ENCODE measurements at places on chromosomes 4 and X.

- peak; percentile 15 for DNase-seq
Observed at GRCh38 chrX:130691576-130691975, 211.4 kb downstream of the ENOX2 start.

GRCh38 chr4:85127653-85128052, 161.2 kb upstream of the WDFY3 start:
- peak; percentile 64 for DNase-seq

DNA sequence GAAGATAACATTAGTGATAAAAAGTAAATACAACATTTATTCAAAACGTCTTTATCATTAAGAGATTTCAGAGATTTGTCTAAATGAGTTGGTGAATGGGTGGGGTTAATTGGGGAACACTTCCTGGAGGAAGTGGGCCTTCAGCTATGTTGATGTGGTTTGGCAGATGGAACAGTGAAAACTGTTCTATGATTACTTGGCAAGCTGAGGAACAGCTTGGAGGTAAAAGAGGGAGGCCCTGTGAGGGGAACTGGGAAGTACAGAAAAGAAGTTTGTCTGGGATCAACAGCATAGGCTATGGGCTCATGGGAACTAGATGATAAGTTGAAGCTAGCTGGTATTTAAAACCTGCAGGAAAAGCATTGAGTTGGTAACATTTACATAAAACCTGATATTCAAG, 26.0 kb downstream of the OCRL start:
- no peak for DNase-seq

DNA sequence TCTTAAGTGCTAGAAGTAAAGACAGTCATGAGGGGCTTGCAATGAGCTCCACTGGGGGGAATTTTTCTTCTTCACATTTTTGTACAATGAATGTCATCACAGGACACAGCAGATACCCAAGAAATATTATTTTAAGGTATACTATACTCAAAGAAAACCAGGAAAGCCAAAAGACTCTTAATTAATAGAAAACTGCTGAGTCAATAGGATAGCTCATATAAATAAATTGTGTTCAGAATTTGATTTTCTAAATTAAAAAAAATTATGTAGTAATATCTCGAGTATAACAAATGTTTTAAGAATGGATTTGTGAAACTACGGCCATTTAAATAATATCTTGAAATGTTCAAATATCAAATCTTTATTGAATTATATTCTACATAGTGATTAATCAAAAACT, 25.7 kb upstream of the CXCL8 start:
- no peak for DNase-seq

DNA sequence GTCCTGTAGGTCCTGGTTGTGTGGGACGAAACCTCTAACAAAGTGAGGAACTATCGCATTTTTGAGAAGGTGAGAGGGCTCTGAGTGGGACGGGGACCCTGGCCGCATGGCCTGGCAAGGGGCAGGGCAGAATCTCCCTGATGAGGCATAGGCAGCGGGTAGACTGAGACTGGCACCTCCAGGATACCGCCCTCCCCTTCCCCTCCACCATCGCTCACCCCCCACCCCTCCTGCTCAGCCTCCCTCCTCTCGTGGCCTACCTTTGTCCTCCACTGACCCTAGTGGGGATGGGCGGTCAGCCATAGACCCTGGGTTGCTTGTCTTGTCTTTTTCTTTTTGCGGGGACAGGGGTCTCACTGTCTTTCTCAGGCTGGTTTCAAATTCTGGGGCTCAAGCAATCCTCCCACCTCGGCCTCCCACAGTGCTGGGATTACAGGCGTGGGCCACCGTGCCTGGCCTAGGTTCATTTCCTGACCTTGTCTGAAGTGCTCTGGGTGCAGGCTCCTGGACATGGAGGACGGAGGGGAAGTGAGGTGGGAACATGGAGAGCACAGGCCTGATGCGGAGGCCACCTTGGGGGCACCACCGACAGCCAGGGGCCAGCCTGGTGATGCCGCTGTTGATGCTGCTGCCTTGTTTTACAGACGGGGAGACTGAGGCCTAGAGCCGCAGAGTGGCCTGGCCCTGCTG, 10.5 kb upstream of the ADD1 start:
- DNase-seq = no peak

DNA sequence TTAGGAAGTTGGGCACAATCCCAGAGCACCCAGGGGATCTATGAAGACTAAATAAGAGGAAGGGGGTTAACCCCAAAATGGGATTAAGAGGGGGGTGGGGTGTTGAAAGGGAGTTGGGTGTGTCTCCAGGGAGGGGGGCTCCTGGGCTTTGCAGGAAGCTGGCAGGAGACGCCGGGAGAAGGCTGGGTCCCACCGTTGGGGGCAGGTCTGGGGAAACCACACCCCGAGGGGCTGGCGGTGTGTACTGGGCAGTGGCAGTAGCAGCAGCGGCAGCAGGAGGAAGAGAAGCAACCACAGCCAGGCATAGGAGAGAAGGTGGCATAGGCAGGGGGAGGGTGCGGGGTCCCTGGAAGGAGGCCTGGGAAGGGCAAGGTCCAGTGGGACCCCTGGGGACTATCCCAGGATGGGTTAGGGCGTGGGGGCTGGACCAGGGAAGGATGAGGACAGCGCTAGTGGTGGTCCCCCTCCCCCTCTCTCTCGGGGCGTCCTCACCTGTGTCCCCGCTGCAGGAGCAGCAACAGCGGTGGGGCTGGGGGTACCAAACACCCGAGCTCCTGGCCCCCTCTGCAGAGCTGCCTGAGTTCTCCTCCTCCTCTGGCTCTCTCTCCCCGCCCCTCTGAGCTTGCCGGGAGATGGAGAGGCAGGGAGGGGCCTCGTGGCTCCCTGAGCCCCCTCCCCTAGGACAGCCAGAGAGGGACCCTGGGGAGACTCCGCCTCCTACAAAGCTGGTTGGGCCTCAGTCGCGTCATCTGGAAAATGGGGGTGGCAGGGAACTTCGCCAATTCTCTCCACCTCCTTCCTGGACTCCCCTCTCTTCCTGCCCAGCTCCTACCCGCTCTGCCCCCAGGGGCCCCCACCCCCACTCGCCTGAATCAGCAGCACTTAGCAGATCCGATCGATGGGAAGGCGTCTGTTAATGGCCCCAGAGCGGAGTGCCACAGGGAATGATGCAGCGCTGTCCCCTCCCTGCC, at the start of gene KCND1:
Gene KCND1 (minus strand): TSS at position 596 of the 971 bp plus-strand sequence. CDS start 1,573 bp downstream, outside the sequence.
- peak; percentile 46 for DNase-seq

- peak; percentile 87 for DNase-seq
Observed at GRCh38 chr4:150173982-150174398, 95.7 kb downstream of the DCLK2 start.

- peak; percentile 20 for DNase-seq
Observed at GRCh38 chr4:104593019-104593418, 98.3 kb upstream of the CXXC4 start.

DNA sequence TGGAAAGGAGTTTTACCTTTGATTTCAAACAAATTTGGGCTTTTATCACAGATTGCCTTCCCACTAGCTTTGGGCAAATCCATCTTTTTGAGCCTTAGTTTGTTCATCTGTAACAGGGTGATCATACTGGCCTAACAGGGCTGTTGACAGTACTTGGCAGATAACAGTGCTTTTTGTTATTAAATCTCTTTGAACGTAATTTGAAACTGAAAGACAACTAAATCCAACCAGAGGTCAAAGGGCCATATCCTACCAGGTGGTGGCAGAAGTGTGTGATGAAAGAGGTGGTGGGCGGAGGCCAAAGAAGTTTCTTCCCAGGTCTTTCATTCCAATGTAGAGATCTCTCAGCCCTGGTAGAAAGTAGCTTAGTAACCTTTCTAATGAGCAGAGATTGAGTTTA, 35.2 kb upstream of the TADA2B start:
- DNase-seq = peak; percentile 25

DNA sequence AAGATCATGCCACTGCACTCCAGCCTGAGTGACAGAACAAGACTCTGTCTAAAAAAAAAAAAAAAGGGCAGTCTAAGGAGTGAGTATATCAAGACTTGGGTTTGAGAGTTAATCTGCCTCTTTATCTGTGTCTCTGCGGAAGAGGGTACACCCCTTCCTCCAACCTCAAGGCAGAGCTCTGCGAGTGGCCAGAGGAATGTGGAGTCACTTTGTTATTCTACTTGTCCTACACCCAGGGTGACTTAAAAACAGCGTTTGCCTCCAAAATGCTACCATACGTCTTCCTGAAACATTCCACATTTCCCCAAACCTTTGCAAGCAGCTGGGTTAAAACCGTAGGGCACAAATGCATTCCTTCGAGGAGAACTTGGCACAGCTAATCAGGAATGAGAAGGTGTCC, 199.9 kb downstream of the SHOX start:
- no peak for DNase-seq

DNA sequence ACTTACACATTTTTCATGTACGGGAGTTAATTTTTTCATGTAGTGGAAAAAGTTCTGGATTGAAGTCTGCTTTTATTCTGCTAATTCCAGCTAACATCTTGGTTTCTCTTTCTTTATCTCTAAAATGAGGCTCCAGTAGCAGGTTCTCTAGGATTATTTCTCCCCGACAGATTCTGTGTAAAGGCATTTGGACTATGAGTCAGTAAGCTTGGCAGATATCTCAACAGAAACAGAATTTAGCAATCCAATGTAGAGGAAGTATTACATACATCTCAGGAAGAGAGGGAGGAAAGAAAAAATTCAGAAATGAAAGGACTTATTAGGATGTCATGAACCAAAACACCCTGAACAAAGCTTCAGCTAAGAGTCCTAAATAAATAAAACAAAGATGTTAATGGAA, 1682.3 kb upstream of the TENM3 start:
- DNase-seq = no peak

DNA sequence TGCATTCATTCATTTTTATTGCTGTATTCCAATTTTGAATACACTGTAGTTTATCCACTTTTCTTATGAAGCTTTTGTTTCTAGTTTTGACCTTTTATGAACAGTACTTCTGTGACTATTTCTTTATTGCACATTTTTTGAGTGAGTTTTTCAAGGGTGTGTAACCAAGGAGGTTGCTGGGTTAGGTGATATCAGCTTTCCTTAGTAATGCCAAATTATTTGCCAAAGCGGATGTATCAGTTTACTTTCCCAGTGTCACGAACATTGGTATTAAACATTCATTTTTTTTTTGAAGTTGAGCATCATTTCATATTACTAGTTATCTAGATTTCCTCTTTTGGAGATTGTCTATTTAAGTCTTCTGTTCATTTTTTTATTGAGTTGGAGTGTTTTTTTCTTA, 32.9 kb downstream of the STIM2 start:
- no peak for DNase-seq

GRCh38 chr4:4752576-4753401, 106.7 kb upstream of the MSX1 start:
- DNase-seq = no peak

- no peak for DNase-seq
Observed at GRCh38 chr4:168887809-168888208, 122.2 kb downstream of the CBR4 start.

GRCh38 chr4:4780729-4781244, 78.7 kb upstream of the MSX1 start:
- DNase-seq = no peak

GRCh38 chr4:168487282-168488035, 7.2 kb upstream of the DDX60L start:
- DNase-seq = no peak

DNA sequence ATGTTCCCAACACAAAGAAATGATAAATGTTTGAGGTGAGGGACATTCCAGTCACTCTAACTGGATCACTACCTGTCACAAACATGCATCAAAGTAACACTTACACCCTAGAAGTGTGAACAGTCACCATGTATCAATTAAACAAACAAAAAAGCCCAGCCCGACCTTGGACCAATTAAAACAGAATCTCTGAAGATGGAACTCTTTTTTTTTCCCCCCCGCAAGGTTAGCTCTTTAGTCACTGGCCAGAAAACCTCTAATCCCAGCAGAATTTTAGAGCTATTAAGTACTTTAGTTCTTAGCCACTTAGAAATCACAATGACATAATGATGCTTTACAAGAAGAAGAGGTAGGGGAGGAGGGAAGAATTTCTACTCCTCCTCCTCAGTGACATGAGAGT, 154.5 kb downstream of the PALLD start:
- no peak for DNase-seq

DNA sequence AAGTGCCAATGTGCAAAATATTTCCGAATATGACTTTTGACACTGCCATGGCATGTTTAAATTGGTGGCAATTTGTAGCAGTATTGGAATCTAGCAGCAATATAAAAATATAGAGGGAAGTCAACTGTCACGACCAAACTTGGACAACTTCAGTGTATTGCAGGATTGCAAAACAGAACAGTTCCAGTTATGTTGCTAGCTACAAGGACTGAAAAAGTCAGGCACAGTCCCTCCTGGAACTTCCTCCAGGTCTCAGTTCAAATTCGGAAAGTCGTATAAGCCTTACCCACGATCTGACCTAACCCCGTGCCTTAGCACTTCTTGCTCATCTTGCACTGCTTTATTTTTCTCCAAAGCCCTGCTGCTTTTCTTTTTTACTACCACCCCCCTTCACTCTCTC, 390.0 kb upstream of the GALNT7 start:
- DNase-seq = no peak

DNA sequence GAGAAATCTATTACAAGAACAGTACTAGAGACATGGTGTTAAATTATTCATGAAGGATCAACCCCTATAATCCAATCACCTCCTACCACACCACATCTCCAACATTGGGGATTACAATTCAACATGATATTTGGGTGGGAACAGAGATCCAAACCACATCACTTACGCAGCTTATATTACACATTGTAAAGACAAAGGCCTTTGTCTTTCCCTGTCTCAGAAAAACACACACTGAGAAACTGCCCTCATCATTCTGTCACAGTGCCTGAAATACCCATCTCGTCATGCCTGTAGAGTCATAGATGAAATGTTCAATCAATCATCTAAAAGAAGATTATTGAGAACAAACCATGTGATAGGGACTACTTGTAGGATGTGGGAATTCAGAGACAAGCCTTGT, 558.8 kb upstream of the GRIA3 start:
- DNase-seq = no peak

DNA sequence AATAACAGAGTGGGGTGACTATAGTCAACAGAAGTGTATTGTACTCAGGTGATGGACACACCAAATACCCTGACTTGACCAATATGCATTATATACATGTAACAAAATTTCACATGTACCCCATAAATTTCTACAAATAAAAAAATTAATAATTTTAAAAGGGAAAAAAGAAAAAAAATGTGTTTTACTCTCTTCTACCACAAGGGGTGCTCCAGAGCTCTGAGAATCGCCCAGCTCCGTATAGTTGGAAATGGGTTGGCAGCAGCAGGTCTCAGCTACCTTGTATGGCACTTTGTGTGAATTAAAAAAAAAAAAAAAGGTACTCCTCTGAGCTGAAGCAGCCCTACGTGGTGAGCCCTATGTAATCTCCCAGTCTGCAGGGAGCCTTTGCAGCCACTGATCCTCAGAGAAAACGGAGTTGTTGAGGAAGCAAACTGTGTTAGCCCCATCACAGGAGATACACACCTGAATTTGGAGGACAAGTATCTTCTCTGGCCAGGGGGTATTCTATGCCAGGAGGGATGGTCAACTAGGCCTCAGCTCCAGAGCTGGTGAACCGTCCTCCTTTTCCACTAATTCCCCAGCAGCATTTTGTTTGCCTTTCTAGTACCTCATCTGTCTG, 17.2 kb upstream of the POLA1 start:
- peak; percentile 72 for DNase-seq
